CD4-positive, alpha-beta T cell treated with Interferon alpha-2 for 1 hour (primary cell): ENCODE measurements at places on chromosomes 7 and 10.

DNA sequence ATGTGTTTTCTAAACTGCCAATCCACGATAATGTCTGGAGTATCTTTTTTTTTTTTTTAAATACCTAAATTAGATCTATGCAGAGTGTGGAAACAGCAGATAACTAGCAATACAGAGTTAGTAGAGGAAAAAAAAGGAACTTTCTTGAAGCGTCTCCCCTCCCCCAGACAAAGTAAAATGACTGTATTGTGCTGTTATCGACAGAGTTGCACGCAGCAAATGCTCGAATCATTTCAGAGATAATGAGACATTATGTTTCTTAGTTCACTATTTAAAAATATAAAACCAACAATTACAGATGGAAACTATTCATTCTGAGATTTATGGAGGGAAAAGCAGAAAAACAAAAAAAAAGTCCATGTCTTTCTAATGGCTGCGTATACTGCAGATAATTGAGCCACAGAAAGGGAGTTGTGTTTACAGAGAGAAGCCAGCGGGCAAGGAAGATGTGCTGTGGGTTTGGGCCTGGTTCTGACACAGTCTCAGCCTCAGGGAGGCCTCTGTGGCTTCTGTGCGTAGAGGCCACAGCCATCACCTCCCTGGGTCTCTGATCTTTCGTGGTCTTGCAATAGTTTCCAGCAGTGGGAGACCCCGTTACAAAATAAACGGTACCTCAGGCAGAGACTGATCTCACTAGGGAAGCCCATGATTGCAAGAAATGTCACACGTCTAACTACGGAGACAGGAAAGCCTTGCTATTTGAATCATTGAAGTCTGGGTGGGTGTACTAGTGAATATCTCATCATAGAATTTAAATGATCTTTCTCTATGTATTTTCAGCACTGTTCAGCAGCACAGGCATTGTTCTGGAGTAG is 19.1 kb upstream of the KLF6 start:
- peak; percentile 68 for DNase-seq

DNA sequence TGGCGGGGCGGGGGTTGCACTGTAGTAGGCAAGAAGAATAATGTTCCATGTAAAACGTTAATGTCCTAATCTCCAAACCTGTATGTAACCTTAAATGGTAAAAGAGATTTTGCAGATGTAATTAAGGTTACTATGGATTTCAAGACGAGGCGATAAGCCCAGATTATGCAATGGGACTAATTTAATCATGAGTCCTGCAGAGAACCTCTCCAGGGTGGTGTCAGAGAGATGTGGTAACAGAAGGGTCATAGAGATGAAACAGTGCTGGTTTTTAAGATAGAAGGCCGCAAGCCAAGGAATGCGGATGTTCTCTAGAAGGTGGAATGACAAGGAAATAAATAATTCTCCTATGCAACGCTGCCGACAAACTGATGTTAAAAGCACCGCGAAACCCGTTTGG is 57.1 kb downstream of the UBE3C start:
- DNase-seq = no peak

- no peak for DNase-seq
These were observed 159.4 kb downstream of the FRMD4A start for GRCh38 chr10:14171336-14171735.

DNA sequence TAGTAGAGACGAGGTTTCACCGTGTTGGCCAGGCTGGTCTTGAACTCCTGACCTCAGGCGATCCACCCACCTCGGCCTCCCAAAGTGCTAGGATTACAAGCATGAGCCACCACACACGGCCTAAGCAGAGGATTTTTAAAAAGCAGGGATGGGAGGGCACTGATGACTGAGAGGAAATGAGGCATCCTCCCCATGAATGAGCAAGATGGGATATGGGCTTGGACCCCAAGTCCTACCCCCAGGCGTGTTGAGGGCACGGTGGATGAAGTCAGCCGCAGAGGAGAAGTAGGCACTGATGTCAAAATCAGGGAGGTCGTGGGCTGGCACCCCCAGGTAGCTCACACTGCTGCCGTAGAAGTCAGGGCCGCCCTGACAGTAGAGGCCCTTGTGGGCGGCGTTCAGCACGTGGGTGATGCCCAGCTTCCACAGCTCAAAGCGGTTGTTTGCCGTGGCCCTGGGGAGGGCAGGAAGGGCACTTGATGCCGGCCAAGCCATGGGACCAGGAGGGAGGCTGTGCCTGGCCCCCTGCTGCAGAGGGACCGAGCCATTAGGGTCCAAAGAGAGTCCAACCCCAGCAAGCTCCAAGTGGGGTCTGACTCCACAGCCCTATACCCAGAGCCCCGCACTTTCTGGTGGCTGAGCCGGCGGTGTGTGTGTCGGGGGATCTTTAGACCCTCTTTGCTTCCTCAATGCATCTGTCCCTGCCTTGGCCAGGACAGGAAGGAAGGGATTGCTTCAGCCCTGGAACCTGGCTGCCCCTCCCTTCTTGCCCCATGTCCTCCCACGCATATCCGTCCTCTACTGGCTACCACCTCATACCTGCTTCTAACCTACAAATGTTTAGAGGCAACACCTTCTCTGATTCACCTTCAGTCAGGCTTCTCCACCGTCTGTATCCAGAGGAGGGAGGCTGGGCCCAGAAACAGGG is 3.4 kb upstream of the SAMD8 start:
- no peak for DNase-seq

- no peak for DNase-seq
These were observed 7.8 kb upstream of the LFNG start for GRCh38 chr7:2511769-2512168.

DNA sequence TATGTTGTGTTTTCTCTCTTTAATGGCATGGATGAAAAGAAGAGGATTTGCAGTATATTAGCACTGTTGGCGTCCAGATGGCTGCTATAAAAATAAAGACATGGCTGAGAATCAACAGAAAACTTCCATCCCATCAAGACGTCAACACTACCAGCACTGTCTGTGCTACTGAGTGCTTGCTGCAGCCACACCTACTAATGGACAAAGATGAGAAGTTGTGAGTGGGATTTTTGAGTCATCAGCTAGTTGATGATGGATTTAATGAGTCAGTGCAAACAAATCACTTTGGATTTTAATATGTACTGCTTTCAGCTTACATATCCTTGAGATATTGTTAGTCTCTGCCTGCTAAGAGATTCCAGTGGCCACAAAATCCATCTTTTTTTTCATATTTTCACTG is 631.0 kb upstream of the ANKRD30A start:
- DNase-seq = no peak

GRCh38 chr10:122878799-122879338 is 512 bp downstream of the FAM24B start:
- DNase-seq = peak; percentile 26

DNA sequence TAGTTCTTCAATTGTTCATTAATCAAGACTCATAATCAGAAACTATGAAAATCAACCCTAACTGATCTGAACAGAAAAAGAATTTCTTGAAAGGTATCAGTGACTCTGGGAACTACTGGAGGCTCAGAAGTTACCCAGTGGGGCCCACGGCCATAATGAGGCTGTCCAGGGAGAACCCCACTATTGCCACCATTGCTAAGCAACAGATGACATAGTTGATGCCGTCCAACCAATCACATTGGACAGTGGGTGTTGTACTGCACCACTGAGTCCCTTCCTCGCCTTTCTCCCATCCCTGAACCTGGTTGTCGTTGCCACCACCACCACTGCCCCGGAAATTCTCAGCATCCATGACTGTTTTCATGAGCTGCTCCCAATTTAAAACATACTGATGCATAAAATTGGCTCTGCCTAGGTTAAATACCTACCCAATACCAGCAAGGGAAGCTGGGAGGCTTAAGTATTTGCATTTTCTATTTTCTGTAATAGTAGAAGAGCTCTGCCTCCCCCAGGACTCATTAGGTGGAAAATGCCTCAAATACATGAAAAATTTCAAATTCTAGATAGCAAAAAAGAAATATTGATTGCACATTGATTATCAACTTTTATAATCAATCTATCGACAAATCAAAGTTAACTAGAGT is 26.7 kb upstream of the USP6NL start:
- DNase-seq = no peak

GRCh38 chr10:538895-539294 is 150.6 kb downstream of the DIP2C start:
- DNase-seq = no peak
